ENCODE measurements at places on chromosomes 7 and 10.

DNA sequence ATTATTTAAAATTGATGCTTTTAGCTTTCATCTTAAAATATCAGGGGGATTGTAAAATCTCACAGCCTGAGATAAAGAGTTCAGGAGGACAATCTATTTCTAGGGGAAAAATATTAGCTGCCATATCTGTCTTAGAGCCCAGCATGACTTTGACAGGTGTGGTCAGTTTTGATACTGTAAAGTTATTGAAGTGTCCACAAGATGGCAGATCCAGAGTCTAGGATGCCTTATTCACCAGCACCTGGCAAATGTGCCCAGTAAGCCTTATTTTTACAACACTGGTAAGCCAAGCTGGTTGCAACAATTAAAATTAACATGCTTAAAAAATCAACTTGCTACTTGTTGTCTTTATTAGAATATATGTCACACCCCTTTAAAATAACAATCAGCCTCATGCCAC lies 579.3 kb downstream of the SH2D4B start:
- DNase-seq = no peak

GRCh38 chr7:1946773-1947450 lies 276.8 kb downstream of the ELFN1 start:
- DNase-seq = no peak

GRCh38 chr7:40659231-40659630 lies 524.4 kb downstream of the SUGCT start:
- no peak for DNase-seq

GRCh38 chr10:120646738-120647456 lies 189.9 kb downstream of the PLPP4 start:
- no peak for DNase-seq

GRCh38 chr10:130053561-130053960 lies 57.1 kb downstream of the C10orf143 start:
- DNase-seq = peak; percentile 10

DNA sequence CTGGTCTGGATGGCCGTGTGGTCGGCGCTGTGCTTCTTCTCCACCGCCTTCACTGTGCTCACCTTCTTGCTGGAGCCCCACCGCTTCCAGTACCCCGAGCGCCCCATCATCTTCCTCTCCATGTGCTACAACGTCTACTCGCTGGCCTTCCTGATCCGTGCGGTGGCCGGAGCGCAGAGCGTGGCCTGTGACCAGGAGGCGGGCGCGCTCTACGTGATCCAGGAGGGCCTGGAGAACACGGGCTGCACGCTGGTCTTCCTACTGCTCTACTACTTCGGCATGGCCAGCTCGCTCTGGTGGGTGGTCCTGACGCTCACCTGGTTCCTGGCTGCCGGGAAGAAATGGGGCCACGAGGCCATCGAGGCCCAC lies 1.1 kb downstream of the FZD9 start:
- DNase-seq = no peak

GRCh38 chr10:76086170-76086760 lies 654.8 kb downstream of the LRMDA start:
- DNase-seq = no peak

GRCh38 chr7:92608380-92609322 lies 18.5 kb upstream of the FAM133B start:
- no peak for DNase-seq

DNA sequence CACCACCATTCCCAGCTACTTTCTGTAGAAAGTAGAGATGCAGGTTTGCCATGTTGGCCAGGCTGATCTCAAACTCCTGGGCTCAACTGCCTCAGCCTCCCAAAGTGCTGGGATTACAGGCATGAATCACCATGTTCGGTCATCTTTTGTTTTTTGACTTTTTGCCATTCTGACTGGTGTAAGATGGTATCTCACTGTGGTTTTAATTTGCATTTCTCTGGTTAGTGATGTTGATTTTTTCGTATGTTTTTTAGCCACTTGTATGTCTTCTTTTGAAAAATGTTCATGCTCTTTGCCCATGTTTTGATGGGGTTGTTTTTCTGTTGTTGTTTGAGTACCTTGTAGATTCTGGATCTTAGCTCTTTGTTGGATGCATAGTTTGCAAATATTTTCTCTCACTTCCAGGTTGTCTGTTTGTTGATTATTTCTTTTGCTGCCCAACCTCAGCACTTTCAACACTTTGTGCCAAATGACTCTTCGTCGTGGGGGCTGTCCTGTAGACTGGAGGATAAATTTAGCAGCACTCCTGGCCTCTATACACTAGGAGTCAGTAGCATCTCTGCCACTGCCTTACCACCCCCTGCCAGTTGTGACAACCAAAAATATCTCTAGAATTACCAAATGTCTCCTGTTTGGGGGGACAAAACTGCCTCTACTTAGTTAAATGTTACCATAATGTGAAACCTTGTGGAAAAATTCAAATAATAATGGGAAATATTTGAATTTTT lies 6.5 kb upstream of the CPED1 start:
- no peak for DNase-seq

DNA sequence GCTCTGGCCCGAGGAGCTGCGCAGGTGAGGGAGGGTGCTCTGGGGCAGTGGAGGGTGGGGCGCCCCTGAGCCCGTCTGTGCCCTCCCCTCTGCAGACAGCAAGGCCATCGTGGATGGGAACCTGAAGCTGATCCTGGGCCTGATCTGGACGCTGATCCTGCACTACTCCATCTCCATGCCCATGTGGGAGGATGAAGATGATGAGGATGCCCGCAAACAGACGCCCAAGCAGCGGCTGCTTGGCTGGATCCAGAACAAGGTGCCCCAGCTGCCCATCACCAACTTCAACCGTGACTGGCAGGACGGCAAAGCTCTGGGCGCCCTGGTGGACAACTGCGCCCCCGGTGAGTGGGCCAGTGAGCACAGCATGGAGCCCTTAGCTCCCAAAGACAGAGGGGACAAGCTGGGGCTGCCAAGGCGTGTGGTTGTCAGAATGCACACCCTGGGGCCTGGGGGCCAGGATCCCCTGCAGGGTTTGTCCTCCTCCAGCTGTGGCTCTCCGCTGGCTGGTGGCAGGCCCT lies 5.1 kb downstream of the FLNC start:
- no peak for DNase-seq

DNA sequence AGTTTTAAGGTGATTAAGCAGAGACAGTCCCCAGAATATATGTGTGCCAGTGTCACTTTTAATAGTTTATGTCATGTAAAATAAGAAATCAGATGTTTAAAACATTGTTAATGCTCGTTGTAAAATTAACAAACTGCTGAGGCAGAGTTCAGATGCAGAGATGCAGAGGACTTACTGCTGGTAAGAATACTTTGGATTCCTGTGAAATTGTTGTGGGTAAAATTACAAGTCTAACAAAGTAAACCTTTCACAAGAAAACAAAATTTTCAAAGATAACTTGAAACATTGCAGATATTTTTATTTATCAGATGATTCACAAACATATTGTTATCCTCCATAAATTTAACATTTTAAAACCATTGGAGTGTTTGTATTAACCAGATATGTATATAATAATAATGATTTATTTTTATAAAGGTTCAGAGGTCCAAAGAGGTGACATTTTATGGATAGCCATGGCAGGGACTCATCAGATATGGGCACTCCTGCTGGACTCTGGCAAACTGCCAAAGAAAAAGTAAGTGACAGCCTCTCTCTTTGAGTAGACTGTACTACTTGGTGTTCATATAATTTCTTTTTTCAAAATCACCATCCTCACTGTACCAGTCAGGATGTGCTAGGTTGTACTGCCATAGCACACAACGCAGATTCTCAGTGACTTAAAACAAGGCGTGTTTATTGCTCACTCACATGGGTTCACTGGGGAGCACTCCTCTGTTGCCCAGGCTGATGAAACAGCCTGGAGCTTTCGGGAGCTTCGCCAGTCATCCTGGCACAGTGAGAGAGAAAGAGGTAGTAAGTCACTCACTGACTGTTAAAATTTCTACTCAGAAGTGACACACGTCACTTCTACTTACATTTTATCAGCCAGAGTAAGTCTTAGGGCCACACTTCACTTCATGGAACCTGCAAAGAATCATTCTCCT lies 43.5 kb downstream of the NHLRC2 start:
- DNase-seq = no peak

DNA sequence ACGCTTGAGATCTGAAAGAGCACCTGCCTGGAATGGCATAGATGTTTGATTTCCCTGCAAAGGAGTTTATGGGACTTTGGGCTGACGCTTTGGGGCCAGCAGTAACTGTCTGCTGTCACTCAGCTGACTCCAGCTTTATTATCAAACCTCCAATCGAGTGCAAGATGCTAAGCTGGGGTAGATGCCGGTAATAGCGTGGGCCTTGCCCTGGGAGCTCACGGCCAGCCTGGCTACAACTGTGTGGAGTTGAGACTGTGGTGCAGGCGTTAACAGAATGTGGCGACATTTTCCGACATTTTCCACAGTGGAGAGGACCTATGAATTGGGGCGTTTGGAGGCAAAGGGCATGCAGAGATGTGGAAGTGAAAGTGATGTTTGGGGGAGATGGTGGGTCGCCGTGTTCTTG lies 1.3 kb downstream of the CHST12 start:
- DNase-seq = no peak

GRCh38 chr10:47095211-47095610 lies 184.0 kb downstream of the PTPN20 start:
- no peak for DNase-seq

GRCh38 chr10:27779462-27780015 lies 33.9 kb upstream of the MKX start:
- DNase-seq = peak; percentile 31

- DNase-seq = no peak
These were observed 281.6 kb upstream of the POM121L12 start for GRCh38 chr7:52753855-52754254.

DNA sequence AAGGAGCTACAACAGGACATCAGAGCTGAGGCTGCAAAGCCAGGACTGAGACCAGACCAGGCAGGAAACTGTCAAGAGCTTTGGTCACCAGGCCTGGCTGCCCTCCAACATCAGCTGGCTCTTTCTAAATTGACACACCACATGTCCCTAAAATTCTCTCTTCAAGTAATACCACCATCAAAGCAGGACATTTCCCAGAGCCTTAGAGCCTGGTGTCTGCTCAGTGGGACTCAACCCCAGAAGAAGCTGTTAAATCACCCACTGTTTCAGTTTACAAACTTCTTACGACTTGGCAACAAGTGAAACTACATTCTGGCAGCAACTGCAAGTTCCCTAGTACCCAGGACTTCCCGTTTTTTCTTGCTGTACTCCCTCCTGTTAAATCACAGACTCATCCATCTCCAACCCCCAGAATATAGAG lies 3.8 kb upstream of the IL6 start:
- no peak for DNase-seq

- DNase-seq = no peak
These were observed 79.8 kb upstream of the PTN start for GRCh38 chr7:137423321-137423720.

DNA sequence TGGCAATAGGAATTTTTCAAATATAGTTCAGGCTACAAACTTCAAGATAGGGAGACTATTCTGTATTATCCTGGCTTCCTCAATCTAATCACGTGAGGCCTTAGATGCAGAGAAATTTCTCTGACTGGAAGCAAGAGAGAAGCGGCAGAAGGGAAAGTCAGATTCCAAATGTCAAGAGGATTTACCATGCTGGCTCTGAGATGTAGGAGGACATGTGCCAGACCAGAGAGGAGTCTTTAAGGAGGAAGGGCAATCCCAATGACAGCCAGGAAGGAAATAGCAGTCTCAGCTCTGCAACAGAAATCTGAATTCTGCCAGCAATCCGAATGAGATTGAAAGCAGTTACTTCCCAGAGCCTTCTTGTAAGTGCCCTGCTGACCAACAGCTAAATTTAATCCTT lies 57.4 kb downstream of the NUTM2E start:
- no peak for DNase-seq

DNA sequence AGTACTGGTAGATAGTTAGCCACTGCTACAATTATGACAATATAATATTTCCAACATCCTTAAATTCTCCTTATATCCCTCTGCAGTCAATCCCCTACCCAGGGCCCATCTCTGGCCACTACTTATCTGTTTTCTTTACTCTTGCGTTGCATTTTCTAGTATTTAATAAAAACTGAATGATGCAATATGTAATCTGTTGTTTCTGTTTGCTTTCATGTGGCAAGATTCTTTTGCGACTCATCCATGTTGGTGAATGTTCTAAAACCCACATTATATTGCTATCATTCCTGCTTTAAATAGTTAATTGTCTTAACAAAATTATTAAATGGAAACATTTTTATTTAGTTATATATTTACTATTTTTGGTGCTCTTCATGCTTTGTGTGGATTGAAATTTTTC lies 338.5 kb downstream of the MDFIC start:
- DNase-seq = no peak

DNA sequence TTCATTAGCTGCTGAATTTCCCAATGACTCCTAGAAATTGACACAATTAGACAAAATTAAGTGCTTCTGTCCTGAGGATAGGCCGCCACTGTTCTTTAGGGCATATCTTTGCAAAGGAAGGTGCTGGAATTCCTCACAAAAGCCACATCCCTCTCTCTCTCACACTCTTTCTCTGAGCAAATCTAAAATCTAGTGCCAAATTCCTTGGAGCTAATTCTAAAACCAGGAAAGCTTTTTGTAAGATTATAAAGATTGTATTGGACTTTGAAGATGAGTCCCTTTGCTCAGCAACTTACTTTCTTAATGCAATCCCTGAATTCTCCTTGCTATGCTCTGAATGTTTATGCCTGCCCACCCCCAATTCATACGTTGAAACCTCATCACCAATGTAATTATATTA lies 288.9 kb downstream of the KCNMA1 start:
- no peak for DNase-seq

DNA sequence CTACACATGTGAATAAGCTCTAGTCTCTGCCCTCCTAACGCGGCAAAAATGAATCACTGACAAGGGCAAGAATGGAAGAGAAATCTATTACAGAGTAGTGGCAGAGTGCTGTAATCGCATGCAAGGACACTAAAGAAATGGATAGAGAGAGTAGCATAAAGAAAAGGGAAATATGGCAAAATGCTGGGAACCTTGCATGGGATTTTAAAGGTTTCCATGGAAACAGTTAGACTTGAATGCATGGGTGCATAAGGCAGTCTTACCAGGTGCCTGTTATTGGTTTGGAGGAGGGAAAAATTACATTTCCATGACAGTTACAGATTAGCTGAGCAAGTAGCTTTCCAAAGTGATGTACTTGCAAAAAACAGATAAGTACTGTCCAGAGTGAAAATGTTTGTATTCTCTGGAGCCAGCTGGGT lies 233.4 kb downstream of the PTN start:
- no peak for DNase-seq

GRCh38 chr7:41698114-41698513 lies 4.8 kb downstream of the INHBA start:
- no peak for DNase-seq

DNA sequence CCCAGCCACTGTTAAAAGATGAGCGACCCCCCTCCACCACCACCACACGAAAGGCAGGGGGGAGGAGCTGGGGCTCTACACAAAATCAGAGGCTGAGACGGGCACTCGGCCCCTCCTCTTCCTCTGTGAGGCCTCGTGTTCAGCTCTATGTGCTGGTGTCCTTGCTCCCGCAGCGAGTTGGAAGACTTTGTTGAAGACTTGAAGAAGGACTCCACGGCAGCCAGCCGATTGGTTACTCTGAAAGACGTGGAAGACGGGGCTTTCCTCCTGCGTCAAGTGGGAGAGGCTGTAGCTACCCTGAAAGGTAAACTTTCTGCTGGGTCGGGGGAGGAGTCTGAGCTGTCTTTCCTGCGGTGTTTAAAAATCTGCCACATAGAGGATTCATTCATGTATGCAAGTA lies 203.7 kb downstream of the ARHGAP21 start:
- no peak for DNase-seq

All from AG09319 (cell line).